AG04450 (cell line): ENCODE measurements at places on chromosomes 6 and 20.

- DNase-seq, result no peak
Measured at GRCh38 chr6:35585658-35586057, 73.0 kb upstream of the TULP1 start.

- no peak for DNase-seq
Measured at GRCh38 chr6:169407325-169407724, 153.7 kb upstream of the THBS2 start.

GRCh38 chr6:33738153-33738552, 8.6 kb downstream of the IP6K3 start:
- no peak for DNase-seq

DNA sequence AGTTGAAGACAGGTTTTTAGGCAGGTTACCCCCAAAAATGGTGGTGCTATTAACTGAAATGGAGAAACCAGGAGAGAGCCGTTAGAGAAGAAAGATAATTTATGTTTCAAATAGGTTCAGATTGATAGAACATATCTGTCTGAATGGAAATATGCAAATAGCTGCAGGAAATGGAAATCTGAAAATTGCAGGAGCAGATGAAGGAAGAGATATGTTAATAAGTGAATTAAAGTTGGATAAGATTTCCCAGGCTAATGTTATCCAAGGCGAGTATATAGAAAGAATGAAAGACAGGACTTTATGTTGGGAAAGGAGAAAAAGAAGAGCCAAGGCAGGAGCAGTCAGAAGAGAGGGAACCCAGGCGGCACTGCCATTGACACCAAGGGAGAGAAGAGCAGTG, 365.6 kb downstream of the ARHGAP18 start:
- DNase-seq, result no peak

- DNase-seq, result no peak
Measured at GRCh38 chr6:36317623-36318022, 19.1 kb downstream of the BNIP5 start.

DNA sequence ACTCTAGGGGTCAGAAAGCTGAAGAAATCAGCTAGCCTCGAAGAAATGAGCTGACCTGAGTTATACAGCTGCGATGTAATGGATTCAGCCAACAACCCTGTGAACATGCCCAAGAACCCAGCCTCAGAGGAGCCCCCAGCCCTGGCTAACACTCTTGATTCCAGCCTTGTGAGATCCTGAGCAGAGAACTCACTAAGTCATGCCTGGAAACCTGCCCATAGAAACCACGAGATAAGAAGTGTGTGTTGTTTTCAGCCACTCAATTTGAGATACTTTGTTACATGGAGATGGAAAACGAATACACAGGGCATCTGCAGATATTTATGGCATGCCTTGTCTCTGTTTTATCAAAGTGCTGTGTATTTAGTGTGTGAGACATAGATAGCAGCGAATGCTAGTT, 265.2 kb downstream of the QKI start:
- no peak for DNase-seq

GRCh38 chr6:27795697-27796494, 116.3 kb downstream of the OR2B2 start:
- DNase-seq, result peak; percentile 84

DNA sequence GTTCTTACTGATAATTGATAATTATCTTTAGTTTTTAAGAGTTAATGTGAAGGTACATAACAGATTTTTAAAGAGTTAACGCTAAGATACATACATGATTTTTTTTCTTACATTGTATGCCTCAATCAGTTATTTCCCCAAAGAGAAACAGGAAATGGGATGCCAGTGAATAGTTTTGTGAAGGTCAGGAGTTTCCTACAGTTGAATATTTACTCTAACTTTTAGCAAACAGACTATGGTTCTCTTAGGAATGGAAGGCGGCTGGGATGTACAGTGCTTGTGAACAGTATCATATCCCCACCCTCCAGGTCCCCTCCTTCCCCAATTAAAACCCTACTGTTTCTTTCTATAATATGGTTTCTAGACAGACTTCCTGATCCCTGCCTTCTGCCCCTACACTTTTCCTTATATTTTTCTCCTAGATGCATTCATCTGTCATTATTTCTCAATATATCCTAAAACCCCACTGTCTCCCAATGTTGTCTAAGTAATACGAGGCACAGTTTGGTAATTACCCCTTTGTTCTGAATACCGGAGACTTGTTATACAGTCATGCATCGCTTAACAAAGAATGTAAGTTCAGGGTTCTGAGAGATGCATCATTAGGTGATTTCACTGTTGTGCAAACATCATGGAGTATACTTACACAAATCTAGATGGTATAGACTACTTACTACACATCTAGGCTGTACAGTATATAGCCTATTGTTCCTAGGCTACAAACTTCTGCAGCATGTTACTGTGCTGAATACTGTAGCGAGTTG, 29.2 kb downstream of the SLC35A1 start:
- DNase-seq, result no peak

- DNase-seq, result no peak
Measured at GRCh38 chr6:169186496-169187169, 67.0 kb downstream of the THBS2 start.

DNA sequence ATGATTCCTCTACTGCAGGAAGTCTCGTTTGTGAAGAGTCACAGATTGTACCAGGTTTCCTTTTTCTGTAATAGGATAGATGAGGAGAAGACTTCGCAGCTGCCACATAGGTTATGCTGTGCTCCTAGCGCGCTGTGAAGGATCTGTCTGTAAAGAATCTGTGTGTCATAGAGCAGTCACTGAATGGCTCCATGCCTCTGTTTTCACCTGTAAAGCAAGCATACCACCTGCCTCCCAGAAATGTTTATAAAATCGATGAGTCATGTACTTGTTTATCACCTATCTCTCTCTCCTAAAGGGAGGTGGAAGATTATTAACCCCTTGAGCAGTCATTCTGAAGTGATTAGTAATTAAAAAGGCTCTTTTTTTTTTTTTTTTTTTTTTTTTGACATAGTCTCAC, 86.6 kb downstream of the TFAP2B start:
- DNase-seq, result no peak

DNA sequence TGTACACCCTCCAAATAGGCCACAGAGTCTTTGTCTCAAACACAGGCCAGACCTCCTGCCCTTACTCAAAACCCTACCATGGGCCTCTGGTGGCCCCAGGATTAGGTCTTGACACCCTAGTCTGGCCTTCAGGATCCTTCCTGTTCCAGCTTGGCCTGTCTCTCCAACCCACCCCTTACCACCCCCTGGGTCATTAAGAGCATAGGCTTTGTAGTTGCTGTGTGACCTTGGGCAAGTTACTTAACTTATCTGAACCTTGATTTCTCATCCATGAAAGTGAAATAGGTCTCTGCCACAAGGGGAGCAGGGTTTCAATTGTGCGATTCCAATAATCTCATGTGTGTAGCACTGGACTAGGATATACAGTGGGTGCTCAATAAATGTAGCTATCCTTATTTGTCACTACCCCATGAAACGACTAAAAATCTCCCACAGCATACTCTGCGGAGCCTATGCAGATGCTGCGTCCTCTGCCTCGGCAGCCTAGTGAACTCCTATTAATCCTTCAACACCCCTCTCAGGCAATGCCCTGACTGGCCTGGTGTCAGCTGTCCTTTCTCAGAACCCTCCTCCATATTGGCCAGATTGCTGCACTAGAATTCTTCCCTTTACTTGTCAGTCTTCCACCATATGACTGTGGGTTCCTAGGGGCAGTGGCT, 39.7 kb upstream of the NOL4L start:
- no peak for DNase-seq

- no peak for DNase-seq
Measured at GRCh38 chr6:39638126-39638822, 86.9 kb downstream of the KIF6 start.

DNA sequence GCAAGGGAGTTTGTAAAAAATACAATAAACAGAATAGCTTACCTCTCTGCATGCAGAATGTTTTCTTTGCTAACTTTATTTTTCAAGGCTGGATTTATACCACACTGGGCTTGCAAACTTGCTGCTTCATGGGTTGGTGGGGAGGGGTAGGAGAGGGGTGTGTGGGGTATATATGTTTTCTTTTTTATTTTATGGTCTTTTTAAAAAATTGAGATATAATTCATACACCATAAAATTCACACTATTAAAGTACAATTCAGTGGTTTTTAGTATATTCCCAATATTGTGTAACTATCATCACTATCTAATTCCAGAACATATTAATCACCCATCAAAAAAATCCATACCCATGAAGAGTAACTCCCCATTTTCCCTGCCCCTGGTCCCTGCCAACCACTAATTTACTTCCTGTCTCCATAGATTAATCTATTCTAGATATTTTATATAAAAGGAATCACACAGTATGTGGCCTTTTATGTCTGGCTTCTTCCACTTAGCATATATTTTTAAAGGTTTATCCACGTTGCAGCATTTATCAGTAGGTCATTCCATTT, 14.3 kb upstream of the TRPC4AP start:
- DNase-seq, result no peak

GRCh38 chr6:67411036-67411435, 1224.0 kb upstream of the ADGRB3 start:
- DNase-seq, result no peak

- no peak for DNase-seq
Measured at GRCh38 chr20:62248890-62249560, 10.7 kb downstream of the OSBPL2 start.

DNA sequence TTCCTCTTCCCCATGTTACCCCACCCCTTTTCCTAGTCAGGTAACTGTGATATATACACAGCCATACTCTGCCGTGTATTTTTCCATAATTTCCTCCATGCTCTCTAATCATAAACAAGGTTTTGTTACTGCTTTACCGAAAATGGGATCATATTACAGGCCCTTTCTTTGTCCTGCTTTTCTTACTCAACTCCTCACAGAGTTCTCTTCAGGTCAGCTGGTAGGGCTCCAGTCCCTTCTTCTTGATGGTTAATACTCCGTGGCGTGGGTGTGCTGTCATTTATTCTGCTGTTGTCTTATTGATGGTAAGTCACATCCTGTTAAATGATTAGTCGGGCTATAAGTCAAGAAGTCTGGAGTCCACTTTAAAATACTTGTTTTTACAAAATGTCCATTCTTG, 24.9 kb upstream of the PI16 start:
- no peak for DNase-seq

GRCh38 chr6:111793711-111794111, 79.5 kb downstream of the FYN start:
- no peak for DNase-seq

- no peak for DNase-seq
Measured at GRCh38 chr20:34536798-34537394, 20.7 kb downstream of the DYNLRB1 start.

DNA sequence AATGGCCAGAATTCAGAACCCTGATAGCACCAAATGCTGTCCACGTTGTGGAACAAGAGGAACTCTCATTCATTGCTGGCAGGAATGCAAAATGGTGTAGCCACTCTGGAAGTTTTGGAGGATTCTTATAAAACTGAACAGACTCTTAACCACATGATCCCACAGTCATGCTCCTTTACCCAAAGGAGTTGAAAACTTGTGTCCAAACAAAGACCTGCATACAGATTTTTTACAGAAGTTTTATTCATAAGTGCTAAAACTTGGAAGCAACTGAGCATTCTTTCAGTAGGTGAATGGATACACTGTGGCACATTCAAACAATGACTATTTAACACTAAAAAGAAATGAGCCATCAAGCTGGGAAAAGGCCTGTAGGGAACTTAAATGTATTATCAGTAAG, 32.5 kb downstream of the PREP start:
- DNase-seq, result no peak

DNA sequence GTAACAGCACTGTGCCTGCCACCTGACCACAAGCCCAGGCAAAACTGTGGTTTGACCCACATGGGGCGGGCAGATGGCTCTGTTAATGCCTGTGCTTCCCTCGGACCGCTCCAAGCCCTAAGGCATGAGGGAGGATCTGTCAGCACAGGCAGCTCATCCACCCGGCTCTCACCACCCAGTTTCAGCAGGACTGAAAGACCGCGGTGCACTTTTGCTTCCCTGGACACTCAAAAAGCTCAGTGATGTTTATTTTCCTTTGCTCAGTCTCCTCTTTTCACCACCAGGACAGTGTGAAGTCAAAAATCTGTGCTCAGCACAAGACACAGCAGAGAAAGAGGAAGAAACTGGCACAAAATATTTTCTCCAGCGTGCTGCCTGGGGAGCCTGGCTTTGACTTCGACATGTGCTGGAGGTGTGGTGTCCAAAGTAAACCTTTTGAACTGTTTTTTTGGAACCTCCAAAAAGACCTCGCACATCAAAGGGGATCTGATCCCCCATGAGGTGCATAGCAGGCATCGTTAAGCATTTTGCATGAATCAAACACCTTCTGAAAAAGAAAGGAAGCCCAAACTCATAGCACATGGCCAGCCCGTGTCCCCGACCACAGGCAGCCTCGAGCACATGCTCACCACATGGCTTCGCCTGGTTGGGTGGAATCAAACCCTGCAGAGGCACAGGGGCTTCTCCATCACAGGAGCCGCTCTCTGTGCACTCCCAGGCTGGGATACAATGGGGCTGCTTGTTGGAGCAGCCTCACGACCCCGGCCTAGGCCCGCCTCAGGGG, 441.7 kb upstream of the JARID2 start:
- no peak for DNase-seq
